ENCODE measurements at places on chromosomes 1 and 21. TPM values are rescaled to one million over a fixed set of nuclear protein-coding genes. Genes with fewer than 3 reads are reported as not detected.

- H3K36me3 ChIP-seq, result no peaks in the 10 kb centered on the region
- H3K4me3 ChIP-seq, result no peak overlapping the region
- no peak overlapping the region for H3K27ac ChIP-seq
- no peaks in the 10 kb centered on the region for H3K27me3 ChIP-seq
Observed at GRCh38 chr1:48462716-48463302, 9.2 kb downstream of the SPATA6 start.

Gene LCE1A
- total RNA-seq, result not detected

Gene OR2L2
- total RNA-seq, result not detected

Gene PLA2G5
- not detected for total RNA-seq

Data from uterus (tissue), 4 donors.